ENCODE measurements at places on chromosomes 6 and 20.

- DNase-seq: no peak
Observed at GRCh38 chr6:158160932-158161539, 7.0 kb downstream of the SERAC1 start.

DNA sequence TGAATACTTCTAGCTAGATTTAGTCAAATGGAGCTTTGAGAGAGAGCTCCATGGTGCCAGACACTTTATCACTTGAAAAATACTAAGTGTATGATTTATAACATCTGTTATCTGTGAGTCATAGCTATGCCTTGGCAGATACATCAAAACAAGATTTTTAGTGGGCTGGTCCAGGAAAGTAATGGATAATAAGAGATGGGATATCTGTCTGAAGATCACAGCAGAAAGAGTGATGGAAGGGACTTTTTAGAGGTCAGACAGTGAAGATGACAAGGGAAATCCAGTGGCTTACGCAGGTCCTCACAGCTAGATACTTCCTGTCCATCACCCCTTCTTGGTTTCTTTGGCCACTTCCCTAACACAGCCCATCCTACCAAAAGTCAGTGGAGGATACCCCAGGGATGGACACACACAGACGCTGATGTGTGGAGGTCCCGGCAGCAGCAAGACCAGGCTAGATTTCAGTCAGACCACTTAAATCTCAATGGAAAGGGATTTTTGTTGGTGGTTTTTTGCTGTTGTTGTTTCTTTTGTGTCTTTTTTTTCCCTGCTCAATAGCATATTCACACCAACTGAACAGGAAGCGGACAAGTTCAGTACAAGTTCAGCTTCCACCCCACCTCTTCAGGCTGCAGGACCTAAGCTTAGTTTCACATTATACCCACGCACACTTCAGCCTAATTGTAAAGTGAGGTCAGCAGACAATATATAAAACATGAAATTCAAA lies 209.3 kb downstream of the ALDH8A1 start:
- DNase-seq: no peak

DNA sequence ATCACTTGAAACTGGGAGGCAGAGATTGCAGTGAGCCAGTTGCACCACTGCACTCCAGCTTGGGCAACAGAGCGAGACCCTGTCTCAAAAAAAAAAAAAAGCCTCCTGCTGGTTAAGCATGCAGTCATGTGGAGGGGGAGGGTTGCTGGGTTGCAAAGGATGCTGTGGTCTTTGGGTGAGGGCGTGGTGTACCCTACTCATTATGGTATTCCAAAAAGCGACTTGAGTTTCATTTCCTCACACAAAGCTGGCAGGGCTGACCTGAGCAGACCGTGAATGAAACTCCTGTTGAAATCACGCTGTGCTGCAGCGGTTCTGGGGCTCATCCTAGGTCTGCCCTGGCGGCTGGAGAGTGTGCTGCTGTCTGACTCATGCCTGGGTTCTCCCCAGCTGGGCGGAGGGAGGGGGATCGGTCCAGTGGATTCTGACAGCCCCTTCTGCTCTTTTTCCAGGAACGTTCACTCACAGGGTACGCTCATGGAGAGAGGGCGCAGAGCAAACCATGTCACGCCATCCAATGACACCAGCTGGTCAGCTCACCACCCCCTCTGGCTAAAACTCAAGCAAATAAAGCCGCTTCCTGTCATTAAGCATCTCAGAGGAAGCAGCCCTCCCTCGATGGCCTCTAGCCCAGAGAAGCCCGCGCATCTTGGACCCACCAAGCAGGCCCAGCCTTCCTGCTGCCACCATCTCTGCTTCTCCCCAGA lies 166.2 kb downstream of the SCML4 start:
- no peak for DNase-seq

DNA sequence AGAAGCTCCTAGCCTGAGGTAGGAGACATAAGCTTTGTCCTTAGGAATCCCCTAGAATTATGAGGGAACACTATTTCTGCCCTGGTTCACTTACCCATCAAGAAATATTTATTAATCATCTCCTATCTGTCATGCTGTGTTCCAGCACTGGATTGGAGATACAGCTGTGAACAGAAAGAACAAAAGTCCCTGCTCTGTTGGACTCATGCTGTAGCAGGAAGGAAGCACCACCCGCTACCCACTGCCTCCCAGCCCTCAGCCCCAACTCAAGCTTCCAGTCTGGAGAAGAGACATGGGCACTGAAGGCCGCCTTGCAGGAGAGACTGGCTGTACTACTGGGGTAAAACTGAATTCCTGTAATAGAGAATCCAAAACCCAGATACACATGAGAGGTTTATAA lies 78.0 kb downstream of the MDGA1 start:
- DNase-seq: no peak

GRCh38 chr20:47174456-47175243 lies 181.8 kb downstream of the ZMYND8 start:
- DNase-seq: no peak
